ENCODE measurements at places on chromosomes 4 and X. TPM values are rescaled to one million over a fixed set of nuclear protein-coding genes. Genes with fewer than 3 reads are reported as not detected.

Gene CFAP97
- total RNA-seq: 37.2 TPM

Gene MAGEA11
- total RNA-seq: not detected

Gene ARMCX2
- 24.1 TPM for total RNA-seq

- no peak for DNase-seq
- no peak overlapping the region for H3K27ac ChIP-seq
- no peak overlapping the region for H3K4me3 ChIP-seq
- H3K36me3 ChIP-seq: no peaks in the 10 kb centered on the region
- no peaks in the 10 kb centered on the region for H3K4me1 ChIP-seq
Measured at GRCh38 chrX:68332201-68332731, 101.0 kb downstream of the OPHN1 start.

GRCh38 chrX:116239944-116240840 is 69.6 kb downstream of the AGTR2 start:
- H3K4me1 ChIP-seq: no peaks in the 10 kb centered on the region
- no peaks in the 10 kb centered on the region for H3K27me3 ChIP-seq
- H3K4me3 ChIP-seq: no peak overlapping the region
- H3K36me3 ChIP-seq: no peaks in the 10 kb centered on the region

DNA sequence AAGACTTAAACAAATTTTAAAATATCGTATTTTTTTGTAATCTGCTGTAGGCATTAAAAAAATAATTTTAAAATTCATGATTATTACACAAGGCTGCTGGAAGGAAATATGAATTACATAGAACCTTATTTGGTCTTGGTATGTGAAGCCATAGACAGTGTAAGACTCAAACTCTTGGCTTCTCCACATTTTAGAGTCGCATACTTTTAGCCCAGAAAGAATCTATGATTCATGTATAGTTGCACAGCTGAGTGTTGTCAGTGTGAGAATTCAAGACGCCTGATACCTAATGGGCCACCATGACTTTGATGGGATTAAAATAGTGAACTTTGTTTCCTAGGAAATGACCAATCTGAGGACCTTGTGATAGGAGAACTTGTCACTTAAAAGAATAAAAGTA is 1.4 kb downstream of the INTU start:
- peaks cover 13% of the 10 kb centered on the region for H3K4me1 ChIP-seq
- DNase-seq: no peak
